ENCODE measurements at places on chromosomes 13 and 19.

- H3K27ac ChIP-seq = no peak overlapping the region
- no peak overlapping the region for H3K4me3 ChIP-seq
- H3K4me1 ChIP-seq = no peaks in the 10 kb centered on the region
- no peaks in the 10 kb centered on the region for H3K36me3 ChIP-seq
- no peak for DNase-seq
Observed at GRCh38 chr13:38993381-38993780, 2.8 kb upstream of the STOML3 start.

DNA sequence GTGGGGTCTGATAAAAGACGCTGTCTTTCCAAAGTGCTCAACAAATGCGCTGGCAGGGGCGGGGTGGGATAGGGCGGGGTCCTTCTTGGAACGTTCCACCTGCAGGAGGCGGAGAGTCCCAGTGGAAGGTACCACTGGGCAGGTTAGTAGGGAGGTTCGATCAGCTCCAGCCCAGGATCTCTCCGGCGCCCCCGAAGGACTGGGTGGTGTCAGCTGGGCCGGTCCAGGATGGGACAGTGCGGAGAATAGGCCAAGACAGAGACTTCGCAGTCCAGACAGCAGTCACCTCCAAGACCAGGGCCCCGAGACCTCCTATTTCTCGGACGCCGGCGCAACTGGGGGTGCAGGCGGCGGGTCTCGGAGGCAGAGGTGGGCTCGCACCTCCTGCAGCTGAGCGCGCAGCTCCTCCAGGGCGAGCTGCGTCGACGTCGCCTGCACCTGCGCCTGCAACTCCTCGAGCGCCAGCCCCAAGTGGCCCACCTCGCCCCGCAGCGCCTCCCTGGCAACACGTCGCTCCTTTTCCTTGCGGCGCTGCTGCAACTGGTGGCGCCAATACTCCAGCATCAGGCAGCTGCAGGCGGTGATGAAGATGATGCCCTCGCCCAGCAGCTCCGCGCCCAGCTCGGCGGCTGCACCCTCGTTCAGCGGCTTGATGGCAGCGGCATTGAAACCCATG lies 21.6 kb downstream of the VASP start:
- peaks cover 16% of the 10 kb centered on the region for H3K4me1 ChIP-seq
- H3K27ac ChIP-seq = no peak overlapping the region
- H3K36me3 ChIP-seq = peaks cover 27% of the 10 kb centered on the region
- H3K4me3 ChIP-seq = no peak overlapping the region
- DNase-seq = no peak

GRCh38 chr13:40668335-40668734 lies 1.9 kb upstream of the FOXO1 start:
- DNase-seq = peak; percentile 50
- H3K27me3 ChIP-seq = no peaks in the 10 kb centered on the region
- peak overlapping the region; percentile 77 for H3K4me3 ChIP-seq
- peaks cover 33% of the 10 kb centered on the region for H3K4me1 ChIP-seq

GRCh38 chr13:80336370-80336769 lies 4.6 kb downstream of the SPRY2 start:
- DNase-seq = no peak
- peaks cover 3% of the 10 kb centered on the region for H3K4me1 ChIP-seq
- no peak overlapping the region for H3K27ac ChIP-seq

DNA sequence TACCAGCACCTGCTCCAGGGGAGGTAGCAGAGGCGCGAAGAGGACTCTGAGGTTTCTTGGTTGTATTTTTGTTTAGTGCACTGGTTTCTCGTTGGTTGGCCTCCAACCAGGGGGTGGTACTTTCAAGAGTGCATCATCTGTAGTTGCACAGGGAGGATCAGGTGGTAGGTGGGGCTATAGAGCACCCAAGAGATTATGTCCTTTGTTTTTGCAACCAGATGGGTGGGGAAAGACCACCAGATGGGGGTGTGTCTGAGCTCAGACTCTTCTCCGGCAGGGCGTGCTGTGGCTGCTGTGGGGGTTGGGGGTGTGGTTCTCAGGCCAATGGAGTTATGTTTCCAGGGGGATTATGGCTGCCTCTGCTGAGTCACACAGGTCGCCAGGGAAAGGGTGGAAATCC lies 254.4 kb upstream of the KLF12 start:
- H3K27ac ChIP-seq = no peak overlapping the region
- H3K4me1 ChIP-seq = no peaks in the 10 kb centered on the region
- no peak for DNase-seq
- peaks cover 45% of the 10 kb centered on the region for H3K36me3 ChIP-seq
- H3K27me3 ChIP-seq = no peaks in the 10 kb centered on the region

DNA sequence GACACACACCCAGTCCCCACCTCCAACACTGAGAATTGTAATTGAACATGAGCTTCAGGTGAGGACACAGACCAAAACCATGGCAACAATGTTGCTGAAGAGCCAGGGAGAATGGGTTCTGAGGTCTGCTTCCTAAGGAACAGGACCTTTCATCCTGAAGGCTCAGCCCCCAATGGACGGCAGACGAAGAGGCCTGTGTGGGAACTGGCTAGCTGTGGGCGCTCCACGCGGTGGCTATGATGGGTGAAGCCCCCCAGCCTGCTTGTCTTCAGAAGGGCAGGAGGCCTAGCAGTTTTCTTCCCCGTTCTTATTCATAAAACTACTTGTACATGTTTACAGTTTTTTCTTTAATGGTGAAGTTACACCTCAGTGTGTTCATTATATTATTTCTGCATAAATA lies 136.1 kb upstream of the SPACA7 start:
- no peaks in the 10 kb centered on the region for H3K36me3 ChIP-seq
- peaks cover 4% of the 10 kb centered on the region for H3K27me3 ChIP-seq
- no peak overlapping the region for H3K27ac ChIP-seq
- no peaks in the 10 kb centered on the region for H3K4me1 ChIP-seq
- no peak overlapping the region for H3K4me3 ChIP-seq

DNA sequence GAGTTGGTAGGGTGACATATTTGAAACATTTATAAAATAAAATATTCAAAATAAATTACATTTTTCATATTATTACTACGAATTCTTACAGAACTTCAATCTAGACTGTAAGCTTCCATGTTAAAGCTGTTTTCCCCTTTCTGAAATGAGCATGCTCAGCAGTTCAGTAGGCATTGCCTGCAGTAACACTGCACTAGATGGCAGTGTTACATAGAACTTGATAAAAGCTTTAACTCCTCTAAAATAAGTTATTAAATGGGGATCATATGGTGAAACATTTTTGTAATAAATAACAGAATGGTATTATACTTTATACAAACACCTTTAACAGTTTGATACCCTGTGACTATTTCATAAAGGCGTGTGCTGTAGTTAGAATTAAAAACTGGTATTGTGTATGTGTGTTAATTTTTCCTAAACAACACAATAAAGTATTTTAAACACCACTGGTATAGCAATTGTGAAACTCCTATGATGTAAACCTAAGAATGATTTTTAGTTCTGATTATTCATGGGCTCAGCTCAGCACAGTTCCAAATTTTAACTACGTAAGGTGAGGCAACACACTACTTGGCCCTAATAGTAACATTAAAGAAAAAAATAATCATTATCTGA lies 11.6 kb upstream of the GPR18 start:
- H3K4me3 ChIP-seq = no peak overlapping the region
- peak overlapping the region; percentile 62 for H3K27ac ChIP-seq
- H3K4me1 ChIP-seq = peaks cover 62% of the 10 kb centered on the region
- H3K27me3 ChIP-seq = no peaks in the 10 kb centered on the region

GRCh38 chr13:48539550-48539949 lies 6.7 kb upstream of the RCBTB2 start:
- H3K27ac ChIP-seq = no peak overlapping the region
- no peaks in the 10 kb centered on the region for H3K4me1 ChIP-seq
- no peaks in the 10 kb centered on the region for H3K27me3 ChIP-seq
- DNase-seq = no peak
- H3K4me3 ChIP-seq = no peak overlapping the region

DNA sequence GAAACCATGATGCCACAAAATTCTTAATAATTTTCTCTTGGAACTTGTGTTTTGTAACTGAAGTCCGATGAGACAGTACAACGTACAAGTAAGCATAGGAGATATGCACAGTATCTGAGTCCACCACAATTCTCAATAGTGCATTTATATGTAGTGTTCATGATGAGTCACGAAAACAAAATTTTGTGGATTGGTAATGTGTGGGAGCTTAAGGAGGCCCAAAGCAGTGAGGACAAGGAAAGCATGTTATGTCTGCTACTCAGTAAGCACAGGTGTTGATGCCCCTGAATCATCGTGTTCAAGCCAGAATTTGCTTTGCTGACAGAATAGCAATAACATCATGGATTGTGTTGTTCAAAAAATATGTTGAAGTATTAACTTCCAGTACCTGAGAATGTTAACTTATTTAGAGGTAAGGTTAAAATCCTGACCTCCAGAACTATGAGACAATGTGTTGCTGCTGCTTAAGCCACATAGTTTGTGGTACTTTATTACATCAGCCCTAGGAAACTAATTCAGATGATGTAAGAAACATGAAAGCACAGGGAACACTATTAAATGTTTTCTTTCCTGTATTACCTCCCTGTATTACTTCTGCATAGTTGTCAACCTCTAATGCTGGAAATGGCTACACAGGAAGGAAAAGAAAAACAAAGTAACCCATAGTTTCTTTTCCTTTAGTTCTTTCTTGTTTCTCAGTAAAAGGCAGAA lies 201.3 kb downstream of the SLITRK6 start:
- H3K4me3 ChIP-seq = no peak overlapping the region
- no peaks in the 10 kb centered on the region for H3K36me3 ChIP-seq
- H3K27me3 ChIP-seq = no peaks in the 10 kb centered on the region
- H3K27ac ChIP-seq = no peak overlapping the region
- no peak for DNase-seq

Data from activated CD4-positive, alpha-beta memory T cell treated with anti-CD3 and anti-CD28 coated beads for 36 hours (primary cell).